ENCODE measurements at places on chromosomes 1 and 21. TPM values are rescaled to one million over a fixed set of nuclear protein-coding genes. Genes with fewer than 3 reads are reported as not detected.

OR2L8 gene
- 9.2 TPM for total RNA-seq

DNA sequence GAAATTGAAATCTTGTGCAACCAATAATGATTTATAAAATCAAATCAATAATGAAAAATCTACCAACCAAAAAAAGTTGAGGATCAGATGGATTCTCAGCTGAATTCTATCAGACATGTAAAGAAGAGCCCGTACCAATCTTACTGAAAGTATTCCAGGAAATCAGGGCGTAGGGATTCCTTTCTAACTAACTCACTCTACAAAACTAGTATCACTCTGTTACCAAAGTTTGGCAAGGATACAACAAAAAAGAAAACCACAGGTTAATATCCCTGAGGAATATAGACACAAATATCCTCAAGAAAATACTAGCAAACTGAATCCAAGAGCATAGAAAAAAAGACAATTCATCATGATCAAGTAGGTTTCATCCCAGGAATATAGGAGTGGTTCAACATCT lies 52.8 kb upstream of the ADGRL4 start:
- DNase-seq = no peak

- no peak for DNase-seq
Measured at GRCh38 chr1:119404736-119405135, 10.2 kb upstream of the HSD3B2 start.

DNA sequence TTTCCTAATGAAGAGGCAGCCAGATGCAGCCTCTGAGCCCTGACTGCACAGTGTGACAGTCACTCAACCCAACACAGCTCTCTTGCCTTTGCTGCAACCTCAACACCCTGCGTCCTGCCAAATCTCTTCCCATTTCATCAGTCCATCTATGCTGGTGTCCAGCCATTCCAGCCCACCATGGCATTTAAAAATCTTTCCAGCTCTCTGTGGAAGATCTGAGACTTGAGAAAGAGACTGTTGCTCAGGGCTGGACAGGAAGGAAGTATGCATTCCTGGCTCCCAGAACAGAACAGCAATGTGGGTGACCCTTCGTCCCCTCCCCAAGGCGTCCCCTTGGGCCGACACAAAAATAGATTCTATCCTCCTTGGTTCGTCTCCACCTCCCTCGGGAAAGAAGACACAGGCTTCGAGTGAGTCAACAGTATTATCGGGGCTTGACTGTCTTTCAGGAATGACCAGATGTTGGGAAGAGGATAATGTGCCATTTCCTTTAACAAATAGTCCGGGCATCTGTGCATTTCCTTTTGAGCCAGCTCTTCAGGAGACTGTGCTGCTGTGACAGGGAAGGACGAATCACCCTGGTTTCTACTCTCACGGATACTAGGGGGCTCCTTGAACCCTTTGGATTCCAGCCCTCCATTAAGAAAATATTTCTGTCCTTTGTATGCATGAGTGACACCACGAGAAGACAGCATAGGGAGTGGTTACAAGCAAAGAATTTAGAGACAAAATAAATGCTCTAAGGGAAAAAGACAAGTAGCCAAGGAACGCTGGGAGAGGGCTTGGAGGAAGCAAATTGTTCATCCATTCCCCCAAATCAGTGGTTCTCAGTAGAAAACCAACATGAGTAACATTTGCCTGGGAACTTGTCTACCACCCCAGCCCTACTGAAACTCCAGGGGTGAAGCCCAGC lies 111.4 kb upstream of the CDC42BPA start:
- no peak for DNase-seq

ALX3 gene
- total RNA-seq = not detected

GRCh38 chr1:76425201-76426145 lies 350.9 kb downstream of the ST6GALNAC3 start:
- no peak for DNase-seq

DNA sequence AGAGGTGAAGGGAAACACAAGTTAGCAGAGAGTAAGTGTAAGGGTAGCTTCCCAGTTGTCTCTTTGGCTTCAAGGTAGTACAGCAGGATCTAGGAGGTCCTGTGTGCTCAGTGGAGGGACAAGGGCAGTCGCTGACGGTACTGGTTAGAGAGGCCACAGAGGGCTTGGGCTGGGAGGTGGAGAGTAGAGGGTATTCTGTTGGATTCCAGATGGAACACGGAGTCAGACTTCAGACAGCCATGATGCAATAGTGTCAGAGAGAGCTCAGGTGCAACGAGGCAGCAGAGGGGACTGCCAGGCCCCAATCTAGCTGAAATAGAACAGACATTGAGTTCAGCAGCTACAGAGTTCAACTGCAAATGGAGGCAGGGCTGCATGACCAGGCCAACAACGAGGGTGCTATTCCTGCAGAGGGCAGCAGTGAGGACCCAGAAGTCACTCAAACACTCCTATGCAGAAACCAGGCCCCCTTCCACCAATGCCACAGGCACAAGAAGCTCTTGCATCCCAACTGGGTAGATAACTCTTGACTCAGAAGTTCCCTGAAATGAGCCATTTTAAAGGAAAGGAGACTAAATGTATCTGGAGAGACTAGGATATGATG lies 325.0 kb upstream of the ESRRG start:
- no peak for DNase-seq

DNA sequence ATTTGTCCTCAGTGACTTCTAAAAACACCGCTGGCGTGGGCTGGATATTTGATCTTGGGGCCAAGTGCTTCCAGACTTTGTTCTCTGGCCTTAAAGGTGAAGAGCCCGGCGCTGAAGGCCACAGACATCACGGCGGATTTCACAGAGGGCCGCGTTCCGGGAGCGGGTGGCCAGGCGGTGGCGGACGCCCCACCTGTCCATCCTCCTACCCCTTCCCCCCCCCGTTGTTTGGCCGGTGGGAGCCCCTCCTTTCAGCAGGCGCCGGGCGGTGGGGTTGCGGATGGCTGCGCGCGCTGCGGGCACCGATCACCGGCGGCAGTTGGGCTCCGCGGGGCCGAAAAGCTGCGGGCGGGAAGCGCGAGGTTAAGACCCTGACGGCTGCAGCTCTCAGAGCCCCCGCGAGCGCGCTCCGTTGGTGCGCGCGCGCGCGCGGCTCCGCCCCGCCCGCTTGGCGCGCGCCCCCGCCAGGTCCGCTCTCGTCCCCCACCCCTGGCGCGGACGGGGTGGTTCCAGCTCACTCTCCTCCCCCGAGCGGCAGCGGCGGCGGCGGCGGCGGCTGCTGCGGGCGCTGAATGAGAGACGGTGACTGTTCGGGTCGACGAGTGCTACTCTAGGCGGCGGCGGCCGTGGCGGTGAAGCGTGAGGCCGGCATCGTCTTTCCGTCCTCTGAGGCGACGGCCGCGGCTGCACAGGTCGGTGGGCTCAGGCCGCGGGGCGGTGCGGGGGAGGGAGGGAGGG lies at the start of gene RALGPS2:
Gene RALGPS2, plus strand, starts transcription at position 517 of the 738 bp plus-strand sequence. CDS start 51,521 bp downstream, outside the sequence.
- DNase-seq = peak; percentile 90

GRCh38 chr1:26345718-26346117 lies 8.2 kb downstream of the CRYBG2 start:
- no peak for DNase-seq

C1orf226 gene
- 0.27 TPM for total RNA-seq

DNA sequence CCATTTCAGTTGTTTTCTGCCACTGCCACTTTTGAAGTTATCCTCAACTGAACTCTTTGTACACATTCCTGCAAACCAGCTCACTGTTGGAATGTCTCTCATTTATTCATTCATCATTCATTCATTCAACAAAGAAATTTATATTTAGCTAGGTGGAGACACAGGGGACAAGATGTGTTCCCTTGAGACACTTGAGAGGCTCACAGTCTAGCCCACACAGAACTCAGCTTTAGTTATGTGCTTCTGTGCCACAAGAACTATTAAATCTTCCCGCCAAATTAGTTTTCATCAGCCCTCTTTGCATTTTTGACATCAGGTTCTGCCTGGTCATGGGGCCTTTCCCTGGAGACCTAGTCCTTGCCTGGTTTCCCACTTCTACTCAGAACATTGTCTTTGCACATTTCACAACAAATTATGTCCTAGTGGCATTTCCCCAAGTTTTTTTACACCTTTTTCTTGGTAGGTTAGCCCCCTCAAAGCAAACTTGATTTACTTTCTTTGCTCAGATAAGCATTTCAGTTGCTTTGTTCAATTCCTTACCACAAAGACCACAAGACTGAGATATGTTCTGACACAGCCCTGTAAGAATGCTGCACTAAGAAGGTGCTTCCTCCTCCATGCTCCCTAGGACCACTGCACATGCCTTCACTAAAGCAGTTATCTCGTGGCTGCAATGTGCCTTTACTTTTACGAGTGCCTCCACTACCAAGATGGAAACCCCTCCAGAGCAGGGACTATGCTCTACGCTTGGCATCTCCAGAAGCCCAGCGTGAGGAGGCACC lies 31.0 kb downstream of the ILDR2 start:
- peak; percentile 72 for DNase-seq

CD1D gene
- total RNA-seq = 0.54 TPM

- DNase-seq = no peak
Measured at GRCh38 chr1:227996187-227996950, 10.4 kb upstream of the WNT3A start.

- no peak for DNase-seq
Measured at GRCh38 chr1:22592919-22593790, 29.9 kb downstream of the EPHA8 start.

DNA sequence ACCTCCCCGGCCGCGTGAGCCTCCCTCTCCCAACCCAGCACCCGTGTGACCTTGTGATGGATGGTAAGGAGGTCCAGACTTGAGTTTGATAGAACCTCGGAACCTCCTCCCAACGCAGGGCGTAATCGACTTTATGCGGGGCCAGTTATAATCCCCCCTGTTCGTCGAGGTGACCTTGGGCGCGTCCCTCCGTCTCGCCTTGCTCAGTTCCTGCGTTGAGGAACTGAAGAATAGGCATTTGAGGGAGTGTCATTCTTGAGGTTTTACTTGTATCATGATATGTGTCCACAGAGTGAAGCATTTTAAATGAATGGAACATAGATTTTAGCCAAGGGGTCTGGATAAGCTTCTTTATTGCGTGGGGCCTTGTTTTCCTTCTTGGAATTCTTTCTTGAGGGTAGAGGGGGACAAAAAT lies 433 bp downstream of the TIMM17A start:
- no peak for DNase-seq

PIK3C2B gene
- total RNA-seq = 32.6 TPM

DNA sequence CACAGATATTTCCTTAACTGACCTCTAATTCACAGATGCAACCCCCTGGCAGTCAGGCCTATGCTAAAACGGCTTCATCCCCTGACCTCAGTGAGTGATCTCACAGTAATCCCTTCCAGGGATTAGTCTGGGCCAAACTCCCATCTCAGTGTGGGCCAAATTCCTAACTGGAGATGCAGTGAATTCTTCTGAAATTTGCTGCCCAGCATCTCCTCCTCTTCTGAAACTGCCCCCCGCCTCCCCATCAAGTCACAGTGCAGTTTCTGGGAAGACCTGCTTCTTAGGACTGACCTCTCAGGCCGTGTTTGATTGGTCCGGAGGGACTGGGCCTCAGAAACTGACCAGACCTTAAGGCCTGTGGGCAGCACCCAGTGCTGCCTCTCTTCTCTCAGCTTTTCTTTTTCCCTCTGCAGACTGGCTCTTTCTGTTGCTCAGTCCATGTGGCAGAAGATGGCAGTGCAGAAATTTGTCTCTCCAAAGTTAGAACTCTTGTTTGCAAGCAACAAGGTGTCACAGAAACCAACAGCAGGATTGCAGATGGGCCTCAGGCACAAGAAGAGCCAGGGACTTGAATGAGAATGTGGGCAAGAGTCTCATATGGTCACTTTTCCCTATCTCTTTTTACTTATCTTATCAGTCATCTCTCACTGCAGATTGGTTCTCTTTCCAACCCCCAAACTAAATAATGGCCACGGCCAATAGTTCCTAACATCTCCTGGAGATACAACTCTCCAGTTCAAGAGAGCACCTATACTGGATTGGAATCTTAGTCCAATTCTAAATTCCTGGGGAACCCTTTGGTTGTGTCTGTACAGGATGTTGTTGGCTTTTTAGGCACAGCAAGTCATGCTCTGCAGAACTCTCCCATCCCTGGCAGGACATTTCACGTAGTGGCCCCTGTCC lies 95.5 kb upstream of the RALGPS2 start:
- DNase-seq = no peak
